ENCODE measurements at places on chromosomes 1 and 21. TPM values are rescaled to one million over a fixed set of nuclear protein-coding genes. Genes with fewer than 3 reads are reported as not detected.

The OR6K6 gene
- not detected for total RNA-seq

The G0S2 gene
- total RNA-seq = 0.81 TPM

DNA sequence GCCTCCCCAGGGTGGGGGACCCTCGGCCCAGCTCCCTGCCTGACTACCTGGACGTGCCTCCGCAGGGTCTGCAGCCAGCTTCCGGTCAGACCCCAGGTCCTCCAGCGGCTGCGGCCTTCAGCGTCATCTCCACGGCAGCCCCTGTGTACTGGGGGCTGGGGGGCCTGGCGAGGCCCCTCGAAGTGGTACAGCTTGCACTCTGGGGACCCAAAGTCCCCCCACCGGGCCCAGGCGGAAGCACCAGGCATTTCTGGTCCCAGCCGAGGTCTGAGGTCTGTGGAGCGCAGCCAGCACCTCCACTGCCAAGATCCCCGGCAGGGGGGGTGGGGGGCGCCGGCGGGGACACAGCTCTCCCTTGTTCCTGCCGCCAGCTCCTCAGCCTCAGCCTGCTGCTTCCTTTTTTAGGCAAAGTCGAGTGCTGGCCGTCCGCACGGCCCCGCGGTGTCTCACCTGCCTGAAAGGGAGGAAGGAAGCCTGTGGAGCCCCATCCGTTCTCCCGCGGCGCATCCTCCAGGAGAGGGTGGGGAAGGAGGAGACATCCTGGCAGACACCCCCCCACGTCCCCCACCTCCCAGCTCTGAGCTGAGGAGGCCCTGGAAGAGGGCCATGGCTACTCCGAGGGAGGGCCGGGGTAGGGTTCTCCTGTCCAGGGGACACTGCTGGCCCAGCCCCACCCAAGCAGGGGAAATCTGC is 1.2 kb upstream of the VWA1 start:
- H3K27me3 ChIP-seq = peaks cover 6% of the 10 kb centered on the region
- peak; percentile 72 for DNase-seq
- H3K27ac ChIP-seq = no peak overlapping the region
- H3K4me3 ChIP-seq = peak overlapping the region; percentile 71
- H3K36me3 ChIP-seq = no peaks in the 10 kb centered on the region

- no peak overlapping the region for H3K27ac ChIP-seq
- H3K36me3 ChIP-seq = peaks cover 7% of the 10 kb centered on the region
- no peak for DNase-seq
Observed at GRCh38 chr1:168079761-168080160, 57.0 kb downstream of the GPR161 start.

The RPE65 gene
- not detected for total RNA-seq

The SPATA45 gene
- 0.73 TPM for total RNA-seq
